ENCODE measurements at places on chromosomes 5 and 9. TPM values are rescaled to one million over a fixed set of nuclear protein-coding genes. Genes with fewer than 3 reads are reported as not detected.

CD180 gene
- 0.27 TPM for total RNA-seq

C5orf52 gene
- not detected for total RNA-seq

MYOZ3 gene
- not detected for total RNA-seq

INSL6 gene
- total RNA-seq = not detected

FBXL7 gene
- total RNA-seq = not detected

SAPCD2 gene
- total RNA-seq = 11.5 TPM

PCDHA8 gene
- total RNA-seq = not detected

ADAM19 gene
- total RNA-seq = 26.8 TPM

LVRN gene
- total RNA-seq = 0.18 TPM

SLC4A9 gene
- total RNA-seq = not detected

OGN gene
- total RNA-seq = not detected

LCN9 gene
- total RNA-seq = not detected

RIOK2 gene
- total RNA-seq = 43.9 TPM

CDKN2B-AS1 gene
- 0.74 TPM for total RNA-seq

SPATA31C1 gene
- not detected for total RNA-seq

IFNE gene
- total RNA-seq = not detected

TLX3 gene
- not detected for total RNA-seq

TRMT10B gene
- 12.0 TPM for total RNA-seq

PFDN1 gene
- 73.2 TPM for total RNA-seq

NDFIP1 gene
- 84.4 TPM for total RNA-seq

MARCOL gene
- not detected for total RNA-seq

MEF2C gene
- total RNA-seq = 0.85 TPM

PDE6A gene
- not detected for total RNA-seq

ACOT12 gene
- total RNA-seq = not detected

UNC13B gene
- 3.2 TPM for total RNA-seq

NUTM2G gene
- total RNA-seq = not detected

SLC6A19 gene
- total RNA-seq = not detected

ADAMTSL2 gene
- total RNA-seq = not detected

GLRX gene
- 25.0 TPM for total RNA-seq

INSL4 gene
- total RNA-seq = not detected

TRIM36 gene
- total RNA-seq = 0.15 TPM

ARPC5L gene
- total RNA-seq = 120 TPM

NRARP gene
- 2.3 TPM for total RNA-seq

CREB3 gene
- 38.6 TPM for total RNA-seq

FYB1 gene
- total RNA-seq = 84.2 TPM

NR2F1 gene
- not detected for total RNA-seq

IL33 gene
- not detected for total RNA-seq

KCNV2 gene
- not detected for total RNA-seq

KIF27 gene
- total RNA-seq = 3.2 TPM

PCAT7 gene
- not detected for total RNA-seq

ITK gene
- 150 TPM for total RNA-seq

SLC6A3 gene
- total RNA-seq = not detected

CAVIN4 gene
- 0.20 TPM for total RNA-seq

SLC45A2 gene
- total RNA-seq = not detected

C7 gene
- not detected for total RNA-seq

SLC46A2 gene
- total RNA-seq = not detected

UGT3A2 gene
- not detected for total RNA-seq

ZNF484 gene
- total RNA-seq = 8.8 TPM

HTR1A gene
- not detected for total RNA-seq

PCDHB9 gene
- not detected for total RNA-seq

PCDHB4 gene
- not detected for total RNA-seq

DNLZ gene
- total RNA-seq = 43.0 TPM

SCGB3A2 gene
- not detected for total RNA-seq

Measured in CD8-positive, alpha-beta memory T cell (primary cell).